Activated T-cell treated with anti-CD3 and anti-CD28 coated beads, Interleukin-2, amount 50 U/mL, for 72 hours (primary cell): ENCODE measurements at places on chromosomes 4 and X. TPM values are rescaled to one million over a fixed set of nuclear protein-coding genes. Genes with fewer than 3 reads are reported as not detected.
A peak's percentile ranks its signal among the peaks of the same experiment; 100 is the strongest.

GRCh38 chr4:147773261-147774184 is 41.6 kb downstream of the ARHGAP10 start:
- no peak overlapping the region for H3K27ac ChIP-seq
- no peaks in the 10 kb centered on the region for H3K27me3 ChIP-seq
- no peaks in the 10 kb centered on the region for H3K36me3 ChIP-seq
- H3K4me3 ChIP-seq: no peak overlapping the region

DNA sequence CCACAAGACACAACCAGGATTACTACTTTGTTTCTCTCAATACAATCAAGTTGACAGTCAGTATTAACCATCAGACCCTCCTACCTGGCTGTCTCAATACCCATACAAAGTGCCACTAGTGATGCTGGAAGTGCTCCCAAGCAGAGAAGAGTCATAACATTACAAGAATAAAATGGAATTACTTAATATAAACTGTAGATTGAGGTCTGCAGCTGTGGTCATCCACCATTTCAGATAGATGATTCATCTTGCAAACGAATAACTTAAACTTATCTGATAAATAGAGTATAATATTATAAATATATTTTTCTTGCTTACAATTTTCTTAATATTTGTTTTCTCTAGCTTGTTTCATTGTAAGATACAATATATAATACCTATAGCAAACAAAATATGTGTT is 1034.2 kb upstream of the PCDH10 start:
- H3K27ac ChIP-seq: no peak overlapping the region
- H3K4me3 ChIP-seq: no peak overlapping the region
- DNase-seq: no peak
- no peaks in the 10 kb centered on the region for H3K4me1 ChIP-seq
- no peaks in the 10 kb centered on the region for H3K36me3 ChIP-seq

DNA sequence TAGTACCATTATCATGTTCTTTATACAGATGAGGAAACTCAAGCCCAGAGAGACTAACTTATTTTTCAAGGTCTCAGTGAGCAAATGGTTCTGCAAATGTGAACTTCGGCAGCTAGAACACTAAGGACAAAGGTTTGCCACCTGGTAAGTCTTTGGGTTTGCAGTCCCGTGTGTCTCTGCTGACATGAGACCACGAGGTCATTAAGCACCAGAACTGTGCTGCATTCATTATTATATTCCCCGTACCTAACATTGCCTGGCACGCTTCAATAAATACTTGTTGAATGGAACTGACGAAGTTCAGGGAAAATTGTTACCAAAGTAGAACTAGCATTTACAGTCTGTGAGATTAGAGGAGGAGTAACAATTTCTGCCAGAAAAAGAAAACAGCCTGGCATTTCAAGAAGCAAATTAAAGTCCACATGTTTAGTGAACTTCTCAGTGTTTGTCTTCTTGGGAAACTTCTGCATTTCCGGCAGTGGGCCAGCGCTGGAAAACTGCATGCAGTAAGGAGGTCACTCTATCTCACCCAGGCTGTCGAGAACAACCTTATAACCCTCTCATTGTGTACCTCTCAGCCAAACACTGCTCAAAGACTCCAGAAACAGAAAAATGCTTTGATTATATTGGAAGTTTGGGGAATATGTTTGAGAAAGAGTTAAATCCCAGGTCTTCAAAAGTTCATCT is 67.4 kb upstream of the CPEB2 start:
- no peak overlapping the region for H3K27ac ChIP-seq
- no peaks in the 10 kb centered on the region for H3K4me1 ChIP-seq
- H3K27me3 ChIP-seq: peaks cover 31% of the 10 kb centered on the region
- DNase-seq: no peak

DNA sequence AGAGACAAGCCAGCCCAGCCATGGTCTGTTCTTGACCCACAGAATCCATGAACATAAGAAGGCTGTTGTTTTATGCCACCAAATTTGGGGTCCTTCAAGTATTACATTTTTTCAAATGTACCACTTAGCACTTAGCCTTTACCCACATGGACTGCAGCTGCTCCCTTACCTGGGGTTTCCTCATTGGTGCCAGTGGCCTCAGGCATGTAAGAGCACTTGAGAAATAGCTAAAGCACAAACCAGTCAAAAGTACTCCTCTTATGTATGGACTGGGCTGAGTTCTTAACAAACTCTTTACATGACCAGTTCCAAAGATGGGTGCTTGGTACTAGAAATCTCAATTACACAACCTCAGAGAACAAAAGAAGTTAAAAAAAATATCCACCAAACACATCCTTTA is 77.6 kb upstream of the MAP3K15 start:
- peaks cover 7% of the 10 kb centered on the region for H3K36me3 ChIP-seq
- H3K27ac ChIP-seq: no peak overlapping the region
- H3K4me1 ChIP-seq: no peaks in the 10 kb centered on the region
- no peaks in the 10 kb centered on the region for H3K27me3 ChIP-seq
- DNase-seq: no peak
- H3K4me3 ChIP-seq: no peak overlapping the region

The USP9X gene
- 95.1 TPM for total RNA-seq

DNA sequence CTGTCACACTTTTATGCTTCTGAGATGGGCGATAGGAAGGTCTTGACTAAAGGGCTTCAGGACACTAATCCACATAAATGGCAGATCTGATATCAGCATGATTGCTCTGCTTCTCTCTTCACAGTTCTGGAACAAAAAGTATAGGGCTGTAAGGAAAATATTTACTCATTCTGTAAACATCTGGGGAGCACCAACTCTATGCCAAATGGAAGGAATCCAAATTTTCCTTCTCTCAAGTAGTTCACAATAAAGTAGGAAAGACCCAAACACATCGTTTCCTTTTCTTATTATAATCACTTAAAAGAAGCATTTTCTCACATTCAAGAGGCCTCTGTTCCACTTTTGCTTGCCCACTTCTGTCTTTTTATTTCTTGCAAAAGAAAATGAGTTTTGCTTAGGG is 45.9 kb upstream of the F9 start:
- H3K27ac ChIP-seq: no peak overlapping the region
- H3K4me3 ChIP-seq: no peak overlapping the region
- no peak for DNase-seq
- H3K27me3 ChIP-seq: peaks cover 48% of the 10 kb centered on the region

- no peaks in the 10 kb centered on the region for H3K4me1 ChIP-seq
- peaks cover 11% of the 10 kb centered on the region for H3K27me3 ChIP-seq
These were observed 237.4 kb downstream of the STIM2 start for GRCh38 chr4:27098034-27098433.

The ARHGAP6 gene
- not detected for total RNA-seq

- DNase-seq: no peak
- no peak overlapping the region for H3K4me3 ChIP-seq
- H3K27ac ChIP-seq: no peak overlapping the region
- no peaks in the 10 kb centered on the region for H3K4me1 ChIP-seq
- H3K36me3 ChIP-seq: no peaks in the 10 kb centered on the region
- H3K27me3 ChIP-seq: peaks cover 15% of the 10 kb centered on the region
These were observed 22.3 kb upstream of the HOPX start for GRCh38 chr4:56703378-56703777.

The CENPI gene
- 19.3 TPM for total RNA-seq

The STATH gene
- total RNA-seq: not detected

The DRP2 gene
- total RNA-seq: 0.86 TPM

DNA sequence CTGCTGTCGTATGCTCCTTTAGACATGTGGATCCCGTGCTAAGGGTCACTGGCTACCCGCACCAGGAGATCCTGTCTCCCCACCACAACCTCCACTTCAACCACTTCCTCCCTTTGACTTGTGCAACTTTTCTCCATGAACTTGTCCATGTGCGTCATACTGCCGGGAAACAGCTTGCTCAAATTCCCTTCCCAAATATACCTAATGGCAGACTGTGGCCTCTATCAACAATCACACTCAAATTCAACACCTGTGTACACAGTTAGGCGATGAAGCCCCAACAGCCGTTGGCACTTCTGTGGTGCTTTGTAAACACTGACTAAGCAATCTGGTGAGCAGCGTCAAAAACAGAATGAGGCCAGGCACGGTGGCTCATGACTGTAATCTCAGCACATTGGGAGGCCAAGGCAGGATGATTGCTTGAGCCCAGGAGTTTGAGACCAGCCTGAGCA is 49.5 kb downstream of the CD99L2 start:
- no peak for DNase-seq
- peaks cover 12% of the 10 kb centered on the region for H3K4me1 ChIP-seq
- no peak overlapping the region for H3K27ac ChIP-seq
- H3K27me3 ChIP-seq: peaks cover 6% of the 10 kb centered on the region
- no peaks in the 10 kb centered on the region for H3K36me3 ChIP-seq

The KCNIP4 gene
- total RNA-seq: not detected

DNA sequence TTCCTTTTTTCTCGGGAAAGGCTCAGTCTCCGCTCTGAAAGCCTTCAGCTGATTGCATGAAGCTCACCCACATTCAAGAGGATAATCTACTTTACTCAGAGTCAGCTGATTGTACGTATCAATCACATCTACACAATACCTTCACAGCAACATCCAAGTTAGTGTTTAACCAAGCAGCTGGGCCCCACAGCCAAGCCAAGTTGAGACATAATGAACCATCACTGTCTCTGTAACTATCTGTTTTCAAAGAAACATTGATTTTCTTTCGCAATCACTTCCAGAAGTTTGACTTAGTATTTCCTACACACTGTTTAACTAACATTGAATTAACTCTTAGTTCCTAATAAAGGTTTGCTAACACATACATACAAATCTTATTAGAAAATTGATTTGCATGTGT is 40.3 kb downstream of the RWDD4 start:
- no peak overlapping the region for H3K27ac ChIP-seq
- no peak for DNase-seq
- no peaks in the 10 kb centered on the region for H3K36me3 ChIP-seq
- H3K27me3 ChIP-seq: peaks cover 8% of the 10 kb centered on the region
- no peak overlapping the region for H3K4me3 ChIP-seq
- H3K4me1 ChIP-seq: no peaks in the 10 kb centered on the region

The KCNE5 gene
- total RNA-seq: 0.26 TPM

- H3K27me3 ChIP-seq: no peaks in the 10 kb centered on the region
- H3K4me1 ChIP-seq: peaks cover 6% of the 10 kb centered on the region
- no peak for DNase-seq
- H3K4me3 ChIP-seq: no peak overlapping the region
- peak overlapping the region; percentile 69 for H3K27ac ChIP-seq
These were observed 5.0 kb upstream of the MSANTD1 start for GRCh38 chr4:3244002-3244401.

GRCh38 chr4:41784191-41784979 is 35.9 kb upstream of the PHOX2B start:
- no peak overlapping the region for H3K4me3 ChIP-seq
- H3K27me3 ChIP-seq: peaks cover 1% of the 10 kb centered on the region
- no peak overlapping the region for H3K27ac ChIP-seq
- DNase-seq: no peak
- no peaks in the 10 kb centered on the region for H3K4me1 ChIP-seq
- H3K36me3 ChIP-seq: no peaks in the 10 kb centered on the region

The PCDH10 gene
- not detected for total RNA-seq
